ENCODE measurements at places on chromosomes 4 and X.

DNA sequence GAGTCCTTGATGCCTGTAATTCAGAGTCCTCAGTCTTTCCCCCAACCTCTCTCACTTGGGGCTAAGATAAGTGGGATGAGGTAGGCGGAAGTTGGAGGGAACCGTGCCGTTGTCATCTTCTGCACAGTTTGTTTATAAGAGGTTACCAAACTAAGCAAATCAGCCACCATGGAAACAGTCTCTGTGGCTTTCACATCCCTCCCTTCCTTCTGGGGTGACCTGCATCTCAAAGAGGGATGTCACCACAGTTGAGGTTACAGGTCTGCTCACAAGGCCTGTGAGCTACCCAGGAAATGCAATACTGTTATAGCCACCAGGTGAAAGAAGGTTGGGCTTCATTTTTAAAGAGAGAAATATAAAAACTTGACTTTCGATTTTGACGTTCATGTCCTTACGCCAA, 26.3 kb downstream of the RTL5 start:
- peak; percentile 93 for DNase-seq

- no peak for DNase-seq
Observed at GRCh38 chrX:72346302-72346949, 40.7 kb upstream of the CITED1 start.

DNA sequence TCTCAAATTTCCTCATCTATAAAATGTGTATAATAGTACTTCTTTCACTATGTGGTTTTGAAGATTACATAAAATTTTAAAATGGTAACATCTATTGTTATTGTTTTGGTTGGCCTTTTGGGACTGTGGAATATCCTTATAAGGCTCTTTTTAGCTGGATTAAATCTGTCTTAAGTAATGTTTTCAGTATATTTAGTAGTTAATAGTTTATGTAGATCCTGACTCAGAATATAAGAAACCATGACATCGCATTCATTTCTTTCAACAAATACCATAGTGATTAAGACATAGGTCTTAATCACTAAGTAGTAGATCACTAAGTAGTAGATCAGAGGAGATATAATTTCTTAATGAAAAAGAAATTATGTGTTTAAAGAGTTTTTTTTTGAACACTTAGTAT, 48.5 kb downstream of the MRPL1 start:
- DNase-seq, result no peak

DNA sequence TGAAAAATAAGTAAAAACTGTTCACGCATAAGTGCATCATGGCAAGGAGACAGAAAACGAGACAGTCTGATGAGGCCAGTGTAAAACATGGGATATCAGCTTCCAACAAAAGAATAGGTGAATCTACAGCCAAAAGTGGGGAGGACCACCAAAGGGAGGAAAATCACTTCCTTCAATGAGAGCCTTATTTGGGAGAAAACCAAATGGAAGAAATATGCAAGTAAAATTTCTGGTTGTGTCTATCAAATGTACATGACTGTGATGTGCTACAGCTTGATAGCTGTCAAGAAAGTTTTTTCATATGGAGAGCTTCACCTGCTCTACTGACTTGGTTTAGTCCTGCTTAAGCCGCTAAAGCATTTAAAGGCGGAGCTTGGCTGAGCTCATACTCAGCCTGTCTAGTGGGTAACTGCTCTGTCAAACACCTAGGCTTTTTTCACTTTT, 66.2 kb downstream of the MAGEA1 start:
- no peak for DNase-seq

- peak; percentile 48 for DNase-seq
Observed at GRCh38 chrX:103687696-103688201, 1.2 kb upstream of the MORF4L2 start.

GRCh38 chrX:67718926-67719325, 175.1 kb downstream of the AR start:
- DNase-seq, result no peak

DNA sequence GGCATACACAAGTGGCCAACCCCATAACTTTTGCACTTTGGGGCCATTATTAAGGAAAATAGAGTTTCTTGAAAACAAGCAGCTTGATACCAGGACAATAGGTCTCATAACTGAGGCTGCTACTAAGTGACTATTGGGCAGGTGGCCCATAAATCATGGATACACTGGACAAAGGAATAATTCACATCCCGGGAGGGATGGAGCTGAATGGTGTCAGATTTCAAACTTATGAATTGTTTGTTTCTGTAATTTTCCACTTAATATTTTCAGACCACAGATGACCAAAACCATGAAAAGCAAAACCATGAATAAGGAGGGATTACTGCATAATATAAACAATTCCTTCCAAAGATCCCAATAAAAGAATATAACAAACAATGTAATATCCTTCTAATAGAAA, 114.4 kb downstream of the WDFY3 start:
- DNase-seq, result no peak

- DNase-seq, result no peak
Observed at GRCh38 chr4:170884969-170885570, 795.3 kb upstream of the AADAT start.

GRCh38 chr4:3249711-3250437, 915 bp downstream of the MSANTD1 start:
- DNase-seq, result no peak

GRCh38 chr4:143352720-143353119, 16.0 kb downstream of the GAB1 start:
- DNase-seq, result no peak

DNA sequence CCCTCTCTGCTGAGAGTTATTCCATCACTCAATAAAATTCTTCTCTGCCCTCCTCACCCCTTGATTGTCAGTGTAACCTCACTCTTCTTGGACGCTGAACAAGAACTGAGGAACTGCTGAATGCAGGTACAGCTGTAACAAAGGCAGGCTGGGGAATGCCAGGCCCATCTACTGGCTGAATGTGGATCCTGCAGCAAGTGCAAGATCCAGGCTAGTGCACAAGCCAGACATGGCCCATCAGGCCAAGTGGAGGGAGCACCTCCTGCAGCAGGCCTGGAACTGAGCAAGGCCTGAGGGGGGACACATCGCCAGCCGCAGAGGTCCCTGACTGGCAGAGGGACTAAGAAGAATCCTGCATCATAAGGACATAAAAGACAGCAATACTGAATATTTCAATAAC, 411.8 kb upstream of the PCDH10 start:
- DNase-seq, result no peak

GRCh38 chr4:71009086-71009485, 15.6 kb downstream of the DCK start:
- DNase-seq, result no peak

- DNase-seq, result no peak
Observed at GRCh38 chr4:8202108-8203051, 3.3 kb downstream of the SH3TC1 start.

GRCh38 chrX:70175338-70175737, 1.9 kb upstream of the DGAT2L6 start:
- no peak for DNase-seq

DNA sequence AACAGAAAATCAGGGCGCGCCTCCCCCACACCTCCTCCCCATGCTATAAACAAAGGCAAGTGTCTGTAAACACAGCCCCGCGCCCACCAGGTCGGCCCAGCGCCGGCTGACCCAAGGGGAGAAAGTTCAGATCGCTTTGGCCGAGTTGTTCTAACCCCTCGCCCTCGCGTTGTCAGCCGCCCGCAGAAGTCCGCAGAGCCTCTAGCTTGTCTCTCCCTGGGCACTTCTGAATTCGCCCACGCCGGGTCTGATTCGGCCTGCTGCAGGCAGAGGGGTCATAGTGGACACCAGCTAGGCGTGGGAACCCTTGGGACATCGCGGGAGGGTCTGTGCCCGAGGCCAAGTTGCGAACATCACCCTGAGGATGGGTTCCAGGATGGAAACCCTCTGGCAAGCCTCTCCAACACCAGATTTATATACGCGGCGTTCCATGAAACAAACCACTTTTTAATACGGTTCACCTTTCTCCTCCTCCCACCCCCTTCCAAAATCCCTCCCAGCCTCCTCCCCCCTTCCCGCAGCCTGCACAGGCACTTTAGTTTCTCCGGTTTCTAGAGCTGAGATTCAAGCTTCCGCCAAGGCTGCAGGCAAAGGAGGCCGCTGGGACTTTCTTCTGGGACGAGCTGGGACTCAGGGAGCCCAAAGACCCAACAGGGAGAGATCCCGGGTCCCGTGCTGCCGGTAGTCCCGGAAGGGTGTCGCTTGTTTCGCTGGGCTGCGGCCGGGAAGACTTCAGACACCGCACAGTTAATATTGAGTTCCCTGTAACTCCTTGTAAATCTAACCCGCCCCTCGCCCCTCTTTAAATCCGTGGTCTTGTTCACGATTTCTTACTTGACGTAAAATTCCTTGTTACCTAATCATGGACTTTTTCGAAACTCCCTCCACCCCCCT, 4.7 kb downstream of the HAND2 start:
- DNase-seq, result no peak

DNA sequence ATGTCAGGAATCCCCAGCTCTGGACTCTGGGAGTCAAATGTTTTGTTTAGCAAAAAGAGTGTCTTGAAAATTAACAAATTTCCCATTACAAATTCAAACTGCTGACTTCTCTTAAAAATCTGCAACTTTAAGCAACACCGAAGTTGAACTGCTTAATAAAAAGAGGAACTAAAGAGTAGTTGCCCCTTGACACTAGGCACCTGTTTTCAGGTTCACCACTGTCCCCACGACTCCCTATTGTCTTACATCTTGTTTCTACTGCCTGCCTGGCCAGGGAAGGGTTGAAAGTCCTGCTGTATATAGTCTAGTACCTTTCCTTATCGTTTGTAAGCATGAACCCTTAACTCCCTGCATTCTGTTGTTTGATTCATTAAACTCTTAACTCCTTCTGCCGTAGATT, 173.9 kb downstream of the SCFD2 start:
- DNase-seq, result no peak

- no peak for DNase-seq
Observed at GRCh38 chr4:182280436-182281111, 37.4 kb downstream of the TENM3 start.

DNA sequence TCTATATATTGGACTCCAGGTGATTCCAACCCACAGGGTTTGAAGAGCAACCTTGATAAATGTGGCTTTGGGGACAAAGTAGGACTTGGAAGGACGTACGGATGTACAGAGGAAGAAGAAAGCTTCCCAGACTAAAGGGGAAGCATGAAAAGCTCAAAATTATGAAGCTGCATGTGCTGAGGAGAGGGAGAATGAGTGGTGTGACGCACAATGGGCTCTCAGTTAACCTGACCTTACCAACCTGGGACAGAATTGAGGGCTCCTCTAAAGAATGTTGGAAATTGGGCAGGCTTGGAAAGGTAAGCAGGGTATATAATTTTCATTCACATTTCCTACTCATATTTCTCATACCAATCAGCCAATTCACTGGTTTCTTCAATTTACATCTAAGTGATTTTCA, 10.5 kb upstream of the TIGD2 start:
- no peak for DNase-seq

- DNase-seq, result no peak
Observed at GRCh38 chr4:86993909-86994681, 59.3 kb downstream of the AFF1 start.

- no peak for DNase-seq
Observed at GRCh38 chrX:111180750-111181240, 84.8 kb downstream of the PAK3 start.

DNA sequence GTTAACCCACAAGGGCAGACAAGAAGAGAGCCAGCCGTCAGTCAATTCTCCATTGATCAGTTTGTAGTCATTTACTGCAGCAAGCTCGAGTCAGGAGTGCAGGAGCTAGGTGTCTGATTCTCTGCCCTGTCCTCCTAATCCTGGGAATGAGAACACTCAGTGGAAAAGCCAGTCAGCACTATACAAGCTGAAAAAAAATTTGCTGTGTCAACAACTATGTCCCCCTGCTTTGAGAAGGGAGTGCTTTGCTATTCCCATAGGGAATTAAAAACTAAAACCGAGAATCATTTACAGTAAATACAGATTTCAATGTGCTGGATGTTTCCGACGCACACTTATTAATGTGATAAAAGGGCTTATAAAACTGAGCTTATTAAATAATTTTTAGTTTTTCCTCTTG, 84.2 kb downstream of the GRIA2 start:
- DNase-seq, result no peak

DNA sequence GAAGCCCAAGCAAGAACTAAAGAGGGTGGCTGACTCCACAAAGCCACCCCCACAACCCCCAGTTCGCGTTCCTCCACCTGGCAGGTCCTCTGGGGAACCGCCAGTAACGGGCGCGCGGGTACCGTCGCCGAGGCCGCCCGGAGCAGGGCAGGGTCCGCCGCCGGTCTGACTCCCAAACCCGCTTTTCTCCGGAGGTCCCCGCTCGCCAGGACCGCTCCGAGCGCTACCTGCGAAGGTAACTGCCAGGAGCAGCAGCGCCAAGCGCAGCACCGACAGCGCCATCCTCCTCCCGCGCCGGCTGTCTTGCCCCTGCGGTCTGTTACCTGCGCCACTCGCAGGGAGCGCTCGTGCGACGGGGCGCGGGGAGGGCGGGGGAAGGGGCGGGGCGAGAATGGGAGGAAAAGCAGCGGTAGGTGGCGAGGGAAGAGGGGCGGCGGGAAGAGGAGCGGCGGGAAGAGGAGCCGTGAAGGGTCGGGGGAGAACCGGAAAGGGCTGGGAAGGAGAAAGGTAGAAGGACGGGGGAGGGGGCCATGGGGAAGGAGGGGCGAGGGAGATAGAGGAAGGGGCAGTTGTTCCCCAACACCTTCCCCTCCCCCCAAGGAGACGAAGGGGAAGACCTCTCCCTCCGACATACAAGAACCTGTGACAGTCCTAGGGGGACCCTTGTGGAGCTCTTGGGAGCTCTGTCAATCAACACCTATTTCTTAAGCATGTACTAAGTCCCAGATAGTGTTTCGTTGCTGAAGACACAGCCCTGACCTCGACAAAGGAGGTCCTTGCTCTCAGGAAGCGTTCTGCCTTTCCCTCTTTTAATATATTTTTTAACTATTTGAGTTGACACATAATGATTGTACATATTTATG, at the start of gene SPINK2:
Gene SPINK2 (minus strand): TSS at position 321 of the 863 bp plus-strand sequence. CDS start 39 bp downstream, at position 282.
- peak; percentile 51 for DNase-seq

- DNase-seq, result no peak
Observed at GRCh38 chr4:66653937-66654336, 891.4 kb downstream of the CENPC start.

DNA sequence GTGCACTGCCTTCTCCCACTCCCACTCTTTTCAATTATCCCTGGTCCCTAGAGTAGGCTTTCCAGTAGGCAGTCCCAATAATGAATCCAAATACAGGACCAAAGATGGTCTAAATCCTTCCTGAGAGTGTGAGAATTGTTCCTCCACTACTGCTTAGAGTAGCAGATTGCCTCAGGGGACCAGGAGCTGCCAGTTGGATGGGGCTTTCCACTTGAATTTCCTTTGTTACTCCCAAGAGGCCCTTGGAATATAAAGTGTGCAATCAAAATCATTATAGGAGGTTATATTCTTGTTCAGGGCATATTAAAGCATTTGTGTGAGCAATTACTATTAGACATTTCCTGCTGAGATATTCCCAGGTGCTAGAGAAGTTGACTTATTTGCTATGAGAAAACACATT, 156.6 kb upstream of the TLL1 start:
- no peak for DNase-seq

GRCh38 chr4:56427179-56427578, 8.2 kb downstream of the PPAT start:
- no peak for DNase-seq

GRCh38 chr4:5054532-5054931, 3.3 kb downstream of the STK32B start:
- no peak for DNase-seq

Data from CD4-positive, alpha-beta T cell treated with Interleukin-4 for 4 hours (primary cell).